ENCODE measurements at places on chromosomes 5 and 9.

DNA sequence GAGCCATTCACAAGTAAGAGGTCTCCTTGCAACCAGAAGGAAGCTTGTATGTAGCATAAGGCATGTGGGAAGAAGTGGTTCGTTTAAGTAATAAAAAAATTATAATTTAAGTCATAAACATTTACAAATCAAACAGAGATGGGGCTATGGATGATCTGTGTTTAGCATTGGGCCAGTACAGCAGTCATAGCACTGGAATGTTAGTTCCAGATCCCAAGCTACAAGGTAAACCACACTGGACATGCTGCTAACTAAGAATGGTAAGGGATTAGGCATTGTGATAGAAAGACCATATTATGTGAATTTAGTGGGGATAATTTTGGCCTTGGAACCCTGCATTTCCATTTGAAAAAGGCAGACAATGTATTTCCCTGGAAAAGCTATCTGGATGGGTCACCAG, 170.4 kb upstream of the KCNN2 start:
- DNase-seq = no peak

- no peak for DNase-seq
Measured at GRCh38 chr9:98570055-98570454, 138.7 kb downstream of the GABBR2 start.

DNA sequence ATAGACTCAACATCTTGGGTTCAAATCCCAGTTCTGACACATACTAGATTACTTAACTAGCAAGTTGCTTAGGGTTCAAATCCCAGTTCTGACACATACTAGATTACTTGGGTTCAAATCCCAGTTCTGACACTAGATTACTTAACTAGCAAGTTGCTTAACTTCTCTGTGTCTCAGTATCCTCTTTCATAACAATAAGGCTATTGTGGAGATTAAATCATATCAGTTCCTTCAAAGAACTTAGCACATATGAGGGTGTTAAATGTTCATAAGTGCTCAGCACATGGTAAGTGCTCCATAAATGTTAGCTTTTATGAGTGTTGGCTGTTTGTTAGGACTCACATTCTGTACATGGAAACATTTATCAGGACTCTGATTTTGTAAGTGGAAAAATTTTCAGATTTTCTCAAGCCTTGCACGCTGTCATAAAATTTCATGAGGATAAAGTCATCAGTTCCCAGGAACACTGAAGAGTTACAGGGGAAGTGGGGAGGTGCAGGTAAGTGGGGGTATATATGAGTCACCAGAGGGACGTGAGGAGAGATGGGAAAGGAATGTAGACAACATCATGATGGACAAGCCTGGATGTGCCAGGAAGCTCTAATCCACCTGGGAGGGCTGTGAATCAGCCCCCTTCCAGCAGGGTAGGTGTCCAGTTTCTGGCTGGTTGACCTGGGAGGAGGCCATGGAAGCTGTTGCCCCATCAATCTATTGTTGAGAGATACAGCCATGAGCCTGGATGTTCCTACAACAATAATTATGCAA, 532.2 kb upstream of the WWC1 start:
- DNase-seq = no peak

DNA sequence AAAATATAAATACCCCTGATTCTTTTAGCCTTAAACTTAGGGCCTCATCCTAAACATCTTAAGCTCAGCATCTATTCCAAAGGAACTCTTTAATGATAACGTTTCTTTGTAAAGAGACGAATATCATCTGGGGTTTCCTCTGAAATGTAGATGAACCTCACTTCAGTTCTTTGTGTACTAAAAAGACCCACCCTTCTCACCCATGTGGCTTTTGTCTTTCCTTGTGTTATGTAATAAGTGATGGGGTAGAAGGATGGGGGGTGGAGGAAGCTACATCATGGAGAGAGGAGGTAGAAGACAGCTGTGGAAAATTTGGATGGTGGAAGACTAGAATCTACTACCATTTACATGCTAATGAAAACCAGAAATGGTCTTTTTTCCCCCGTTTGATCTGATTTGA, 111.0 kb downstream of the NDUFS4 start:
- no peak for DNase-seq

DNA sequence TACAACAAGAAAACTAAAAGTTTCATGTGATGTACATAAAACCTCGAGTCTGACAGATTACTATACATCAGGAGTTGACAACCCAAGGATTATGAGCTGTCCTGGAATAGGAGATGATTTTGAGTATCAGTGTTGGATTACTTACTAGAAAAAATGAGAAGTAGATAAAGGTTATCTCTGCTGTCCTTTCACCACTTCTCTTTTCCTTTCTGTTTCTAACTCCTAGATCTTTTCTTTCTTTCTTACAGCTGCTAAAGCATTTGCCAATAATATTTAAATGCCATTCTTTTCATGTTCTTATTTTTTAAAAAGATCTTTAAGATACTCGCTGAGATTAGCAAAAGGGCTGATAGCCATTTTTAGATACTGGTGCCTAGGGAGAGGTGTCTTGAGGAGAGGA, 14.8 kb downstream of the RBM27 start:
- DNase-seq = peak; percentile 76

All from OCI-M1 (cell line).